GM06990 (cell line): ENCODE measurements at places on chromosomes 7 and 10.

- no peak for DNase-seq
Observed at GRCh38 chr10:62231371-62231770, 37.3 kb downstream of the RTKN2 start.

DNA sequence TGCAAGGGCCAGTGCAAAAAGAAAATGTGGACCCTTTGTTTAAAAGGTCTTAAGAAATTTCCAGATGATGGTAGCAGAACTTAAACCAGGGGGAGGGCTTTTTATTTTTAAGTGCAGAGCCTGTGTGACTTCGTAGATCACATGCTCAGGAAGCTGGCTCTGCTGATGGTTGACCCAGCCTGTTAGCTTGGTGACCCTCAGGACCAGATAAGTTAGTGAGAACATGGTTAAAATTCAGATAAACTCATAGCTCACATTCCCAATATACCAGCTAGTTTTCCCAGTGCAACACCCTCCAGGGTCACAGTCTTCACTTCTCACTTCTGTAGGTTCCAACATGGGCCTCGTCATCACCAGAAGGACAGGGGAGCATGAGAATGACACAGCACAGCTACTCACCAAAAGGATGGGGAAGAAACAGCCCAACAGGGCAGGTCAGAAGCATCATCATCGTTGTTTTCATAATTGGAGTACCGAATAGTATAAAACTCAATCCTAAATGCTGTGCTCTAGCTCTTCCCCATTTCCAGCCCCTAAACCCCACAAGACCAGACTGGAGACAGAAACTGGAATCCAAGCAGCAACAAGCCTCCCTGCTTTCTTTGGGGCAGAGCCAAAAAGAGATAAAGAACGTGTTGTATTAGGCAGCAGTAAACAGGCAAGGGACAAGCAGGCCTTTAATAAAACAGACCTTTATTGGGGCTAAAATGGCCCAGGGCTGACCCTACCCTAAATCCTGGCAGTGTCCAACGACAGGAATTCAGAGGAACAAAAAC is 102.2 kb upstream of the ANKRD1 start:
- DNase-seq: no peak

DNA sequence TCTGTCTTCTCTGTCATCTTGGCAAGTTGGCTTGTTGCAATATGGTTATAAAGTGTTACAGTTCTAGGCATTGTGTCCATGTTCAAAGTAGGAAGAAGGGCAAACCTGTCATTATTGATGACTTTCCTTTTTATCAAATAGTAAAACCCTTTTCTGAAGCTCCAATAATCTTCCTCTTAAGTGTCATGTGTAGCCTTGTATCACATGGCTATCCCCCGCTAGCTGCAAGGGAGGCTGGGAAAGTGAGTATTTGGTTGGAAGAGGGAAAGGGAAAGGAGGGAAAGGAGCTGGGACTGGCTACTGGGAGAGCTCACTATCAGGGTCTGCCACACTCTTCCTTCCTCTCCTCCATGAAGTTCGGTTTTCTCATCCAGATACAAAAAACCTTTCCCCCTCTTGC is 45.2 kb upstream of the FAM180A start:
- DNase-seq: no peak

DNA sequence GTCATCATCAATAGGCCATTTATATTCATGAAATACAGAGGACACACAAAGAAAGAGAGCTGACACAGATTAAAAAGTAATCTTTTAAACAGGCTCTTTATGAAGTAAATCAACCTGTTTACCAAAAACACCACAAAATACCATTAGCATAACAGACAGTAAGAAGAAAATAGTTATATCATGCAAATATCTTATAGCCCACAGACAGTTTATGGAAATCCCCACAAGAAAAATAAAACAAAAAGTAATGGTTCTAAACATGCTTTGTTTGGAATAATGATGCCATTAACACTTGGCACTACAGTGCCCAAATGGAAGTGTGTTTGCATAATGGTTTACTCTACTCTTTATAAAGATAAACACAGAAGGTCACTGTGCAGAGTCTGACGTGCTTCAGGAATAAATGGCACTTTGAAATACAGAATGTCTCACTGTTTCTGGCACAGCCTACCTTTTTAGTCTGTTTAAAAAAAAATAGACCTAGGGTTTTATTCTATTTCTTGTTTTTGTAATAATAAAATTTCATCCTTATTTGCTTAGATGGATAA is 30.1 kb downstream of the SEMA3D start:
- no peak for DNase-seq

- no peak for DNase-seq
Observed at GRCh38 chr10:120557311-120557710, 100.3 kb downstream of the PLPP4 start.

DNA sequence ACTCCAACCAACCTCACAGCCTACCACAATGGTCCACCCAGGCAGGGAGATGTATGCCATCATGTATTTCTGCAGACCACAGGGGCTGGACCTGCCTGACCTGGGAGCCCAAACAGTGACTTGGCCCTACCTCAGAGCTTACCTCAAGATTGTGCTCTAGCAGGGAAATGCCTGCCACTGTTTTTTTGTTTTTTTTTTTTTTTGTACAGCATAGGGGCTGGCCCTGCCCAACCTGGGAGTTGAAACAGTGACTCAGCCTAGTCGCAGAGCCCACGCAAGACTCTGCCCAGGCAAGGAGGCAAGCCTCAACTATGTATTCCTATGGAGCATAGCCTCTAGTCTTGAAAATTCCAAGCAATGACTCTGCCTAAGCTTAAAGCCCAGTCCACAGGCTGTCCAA is 39.3 kb upstream of the CDK6 start:
- DNase-seq: no peak

DNA sequence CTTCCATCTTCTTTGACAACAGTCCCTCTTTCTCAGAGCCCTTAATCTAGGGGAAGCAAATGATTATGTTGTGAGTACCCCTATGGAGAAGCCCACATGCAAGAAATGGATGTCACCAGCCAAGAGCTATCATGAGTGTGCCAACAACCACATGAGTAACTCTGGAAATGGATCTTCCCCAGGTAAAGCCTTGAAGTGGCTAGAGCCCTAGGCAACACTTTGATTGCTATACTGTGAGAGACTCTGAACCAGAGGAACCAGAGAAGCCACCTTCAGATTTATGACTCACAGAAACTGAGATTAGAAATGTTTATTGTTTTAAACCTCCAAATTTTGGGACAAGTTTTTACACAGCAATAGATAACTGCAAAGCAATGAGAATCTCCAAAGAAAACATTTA is 60.9 kb upstream of the COL1A2 start:
- no peak for DNase-seq

- DNase-seq: no peak
Observed at GRCh38 chr7:83347945-83348444, 185.3 kb upstream of the PCLO start.

DNA sequence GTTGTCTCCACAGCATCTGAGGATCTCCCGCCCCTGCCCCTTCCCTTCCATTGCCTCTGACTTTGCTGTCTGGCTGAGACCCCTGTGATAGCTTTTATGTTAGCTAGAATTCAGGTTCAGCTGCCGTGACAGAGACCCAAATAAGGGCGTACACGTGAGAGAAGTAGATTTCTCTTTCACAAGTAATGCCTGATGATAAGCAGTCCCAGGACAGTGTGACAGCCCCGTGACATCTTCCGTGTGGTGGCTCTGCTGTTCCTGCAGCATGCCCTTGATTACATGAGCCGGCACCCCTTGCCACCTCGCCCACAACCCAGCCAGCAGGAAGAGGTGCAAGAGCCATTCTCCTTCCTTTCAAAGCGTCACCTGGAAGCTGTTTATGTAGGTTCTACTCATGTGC is 130.9 kb upstream of the PODXL start:
- DNase-seq: no peak

DNA sequence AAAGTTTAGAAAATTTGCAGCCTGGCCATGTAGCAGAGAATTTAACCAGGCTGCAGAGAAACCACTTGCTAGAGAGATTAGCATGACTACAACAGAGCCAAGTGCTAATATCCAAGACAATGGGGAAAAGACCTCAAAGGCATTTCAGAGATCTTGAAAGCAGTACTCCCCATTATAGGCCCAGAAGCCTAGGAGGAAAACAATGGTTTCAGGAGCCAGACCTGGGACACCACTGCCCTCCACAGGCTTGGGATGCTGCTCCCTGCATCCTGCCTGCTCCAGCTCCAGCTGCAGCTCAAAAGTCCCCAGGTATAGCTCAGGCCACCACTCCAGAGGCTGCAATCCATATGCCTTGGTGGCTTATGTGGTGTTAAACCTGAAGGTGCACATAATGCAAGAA is 101.5 kb upstream of the TMEM72 start:
- DNase-seq: no peak

DNA sequence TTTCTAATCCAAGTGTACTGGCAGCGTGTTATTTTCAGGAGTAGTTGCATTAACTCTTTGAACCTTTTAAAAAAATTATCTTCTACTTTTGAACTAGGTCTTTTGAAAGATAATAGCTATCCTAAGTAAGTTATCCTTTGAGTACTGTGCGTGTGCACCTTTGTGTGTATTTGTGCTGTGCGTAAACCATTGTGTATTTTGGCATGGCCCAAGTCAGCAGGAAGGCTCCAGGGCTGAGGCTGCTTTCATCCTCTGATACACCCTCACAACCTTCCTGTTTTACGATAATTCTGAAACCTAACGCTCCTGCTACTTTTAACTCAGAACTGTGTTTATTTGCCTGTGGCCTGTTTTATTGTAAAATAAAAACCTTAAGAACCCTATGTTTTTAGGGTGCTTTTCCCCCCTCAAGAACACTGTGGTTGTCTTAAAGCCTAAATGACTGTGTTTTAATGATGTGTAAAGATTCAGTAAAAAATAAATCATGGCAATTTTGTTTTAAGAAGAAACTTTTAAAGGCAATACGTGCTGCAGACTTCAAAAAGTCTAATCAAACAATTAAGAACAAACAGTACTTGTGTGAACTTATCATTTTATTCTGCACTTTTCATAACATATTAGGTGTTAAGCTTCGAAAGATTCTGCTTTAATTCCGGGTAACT is 57.5 kb downstream of the HDAC9 start:
- no peak for DNase-seq

DNA sequence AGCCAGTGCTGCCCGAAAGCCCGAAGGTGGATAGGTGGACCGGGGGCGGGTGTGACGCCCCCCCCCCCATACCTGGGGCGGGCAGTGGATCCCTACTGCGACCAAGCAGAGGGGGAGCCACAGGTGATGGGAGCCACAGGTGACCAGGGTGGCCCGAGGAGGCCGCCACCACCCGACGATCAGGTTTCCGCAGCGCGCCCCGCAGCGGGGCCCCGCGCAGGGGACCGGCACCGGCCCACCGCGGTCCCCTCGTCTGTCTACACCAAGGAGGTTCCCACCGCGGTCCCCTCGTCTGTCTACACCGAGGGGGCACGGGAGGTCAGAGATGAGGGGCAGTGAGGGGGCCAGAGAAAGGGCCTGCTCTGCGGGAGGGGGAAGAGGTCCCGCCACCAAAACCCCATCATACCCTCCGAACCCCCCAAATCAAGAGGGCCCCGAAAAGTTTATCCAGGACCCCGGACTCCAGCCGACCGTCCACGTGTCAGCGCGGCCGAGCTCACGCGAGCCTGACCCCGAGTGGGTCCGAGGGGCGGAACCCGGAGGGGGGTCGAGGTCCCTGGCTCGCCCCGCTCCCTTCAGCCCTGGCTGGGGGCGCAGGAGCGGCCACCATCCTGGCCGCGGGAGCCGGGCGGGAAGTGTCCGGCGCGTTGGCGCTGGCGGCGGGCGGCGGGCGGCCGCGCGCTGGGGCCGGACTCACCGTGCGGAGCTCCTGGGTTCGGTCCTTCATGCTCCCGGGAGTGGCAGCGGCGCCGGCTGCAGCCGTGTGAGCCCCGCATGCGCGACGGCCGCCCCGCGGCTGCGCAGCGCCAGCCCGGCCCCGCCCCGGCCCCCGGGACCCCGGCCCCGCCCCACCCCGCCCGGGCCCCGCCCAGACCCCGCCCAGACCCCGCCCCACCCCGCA is at the start of gene STX1A:
Gene STX1A, minus strand, starts transcription at position 765 of the 901 bp plus-strand sequence. Its CDS starts 38 bp downstream, at position 727.
- peak; percentile 76 for DNase-seq

GRCh38 chr7:30970594-30971094 is 6.9 kb downstream of the GHRHR start:
- DNase-seq: no peak

DNA sequence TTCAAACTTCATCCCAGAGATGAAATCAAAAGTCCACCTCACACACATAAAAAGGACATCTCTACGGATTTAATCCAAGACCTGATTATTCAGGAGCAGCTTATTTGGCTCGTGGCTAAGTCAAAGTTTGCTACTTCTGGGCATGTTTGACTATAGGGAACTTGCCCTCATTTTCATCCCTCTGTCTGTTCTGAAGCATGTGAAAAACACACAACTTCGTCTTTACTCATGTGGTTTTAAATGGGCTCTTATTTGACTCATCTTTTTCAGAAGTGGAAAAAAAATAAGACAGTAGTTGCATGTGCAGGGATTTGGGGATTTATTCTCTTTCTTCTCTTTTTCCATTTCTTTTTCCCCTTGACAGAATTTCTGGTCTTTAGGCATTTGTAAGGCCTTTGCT is 295.9 kb downstream of the TFEC start:
- DNase-seq: no peak

GRCh38 chr10:76911184-76911583 is 726.4 kb downstream of the KCNMA1 start:
- DNase-seq: no peak

DNA sequence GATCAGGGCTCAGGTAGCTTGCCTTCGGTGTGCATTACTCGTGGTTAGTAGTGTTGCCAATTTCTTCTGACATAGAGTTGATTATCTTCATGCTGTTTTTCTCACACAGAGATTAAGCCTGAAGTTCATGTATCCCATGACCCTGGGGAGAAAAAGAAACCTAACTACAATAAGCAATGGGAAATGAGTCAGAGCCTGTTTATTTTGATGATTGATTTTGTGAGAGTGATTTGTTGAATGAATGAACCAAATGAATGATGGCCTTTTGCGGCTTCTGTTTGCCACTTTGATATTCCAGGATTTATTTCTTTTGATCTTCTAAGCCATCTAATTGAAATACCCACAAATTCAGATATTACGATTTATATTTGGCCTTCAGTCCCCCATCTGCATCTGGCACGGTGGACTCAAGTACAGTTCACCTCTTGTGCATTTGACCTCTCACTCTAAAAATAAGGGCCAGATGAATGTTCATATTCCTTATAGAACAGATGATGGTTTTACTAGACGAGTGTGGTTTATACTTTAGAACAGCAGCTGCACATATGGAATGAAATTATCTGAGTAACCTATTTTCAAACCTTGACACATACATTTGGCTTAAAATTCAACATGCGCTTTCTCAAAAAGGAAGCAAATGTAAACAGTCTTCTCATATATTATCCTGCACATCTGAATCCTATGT is 110.7 kb downstream of the PLCE1 start:
- no peak for DNase-seq
